ENCODE measurements at places on chromosomes 2 and 18.

DNA sequence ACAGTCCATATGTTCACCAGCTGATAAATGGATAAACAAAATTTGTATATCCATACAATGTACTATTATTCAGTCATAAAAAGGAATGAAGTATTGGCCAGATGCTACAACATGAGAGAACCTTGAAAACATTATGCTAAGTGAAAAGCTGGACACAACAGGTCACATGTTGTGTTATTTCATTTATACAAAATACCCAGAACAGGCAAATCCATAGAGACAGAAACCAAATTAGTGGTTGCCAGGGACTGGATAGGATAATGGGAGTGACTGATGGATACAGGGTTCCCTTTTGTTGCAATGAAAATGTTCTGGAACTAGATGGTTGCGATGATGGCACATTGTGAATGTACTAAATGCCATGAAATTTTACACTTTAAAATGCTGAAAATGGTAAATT is 10.2 kb upstream of the PCARE start:
- DNase-seq, result peak; percentile 55

GRCh38 chr2:203105996-203106395 is 91.3 kb downstream of the NBEAL1 start:
- no peak for DNase-seq

DNA sequence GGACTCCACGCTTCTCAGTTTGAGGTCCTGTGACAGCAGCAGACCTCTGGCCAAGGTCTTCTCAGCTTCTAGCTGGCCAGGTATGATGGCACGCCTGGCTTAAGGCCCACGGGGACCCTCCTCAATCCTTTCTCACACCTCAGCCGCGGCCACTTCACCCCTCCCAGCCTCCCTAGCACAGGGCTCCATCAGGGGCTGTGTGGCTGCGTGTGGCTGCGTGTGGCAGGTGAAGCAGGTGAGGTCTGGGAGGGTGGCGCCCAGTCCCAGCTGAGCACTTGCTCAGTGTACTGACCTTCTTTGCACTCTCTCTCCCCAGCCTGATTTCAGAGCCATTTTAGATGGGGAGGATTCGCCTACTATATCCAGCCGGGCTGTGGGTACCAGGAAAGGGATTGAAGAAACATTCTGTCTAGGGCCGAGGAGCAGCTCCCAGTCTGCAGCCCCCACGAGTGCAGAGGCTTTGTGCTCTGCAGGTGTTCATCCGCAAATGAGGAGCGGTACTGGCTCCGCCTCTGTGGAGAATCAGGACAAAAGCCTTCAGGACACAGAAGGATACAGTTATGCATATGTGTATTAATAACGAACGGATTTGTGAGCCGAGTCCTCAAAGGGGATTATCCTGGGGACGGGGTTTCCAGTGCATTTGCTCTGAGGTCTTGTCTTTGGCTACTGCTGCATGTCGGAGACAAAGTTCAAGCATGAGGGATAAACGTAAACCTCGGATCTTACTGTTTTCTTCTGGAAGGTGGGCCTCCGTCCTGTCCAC is 236.9 kb upstream of the RAB6C start:
- no peak for DNase-seq

- no peak for DNase-seq
Measured at GRCh38 chr2:42319265-42319664, 41.8 kb downstream of the COX7A2L start.

GRCh38 chr2:174663550-174663949 is 65.9 kb upstream of the WIPF1 start:
- DNase-seq, result no peak

DNA sequence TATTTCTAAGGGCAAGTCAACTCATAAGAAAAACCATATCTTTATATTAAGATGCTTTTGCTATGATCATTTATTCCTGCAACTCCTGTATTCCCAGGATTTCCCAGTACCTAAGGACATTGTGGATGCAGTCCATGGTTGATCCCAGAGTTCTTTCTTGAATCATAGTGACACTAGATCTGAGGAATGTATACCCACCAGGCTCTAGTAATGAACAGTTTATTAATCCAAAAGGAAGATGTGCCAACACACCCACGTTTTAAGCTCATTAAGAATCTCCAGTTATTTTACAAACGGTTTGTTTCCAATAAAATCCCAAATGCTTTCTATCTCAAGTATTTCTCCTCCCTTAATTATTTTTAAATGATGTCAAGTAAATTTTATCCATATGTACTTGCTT is 210.8 kb upstream of the ZEB2 start:
- DNase-seq, result no peak

DNA sequence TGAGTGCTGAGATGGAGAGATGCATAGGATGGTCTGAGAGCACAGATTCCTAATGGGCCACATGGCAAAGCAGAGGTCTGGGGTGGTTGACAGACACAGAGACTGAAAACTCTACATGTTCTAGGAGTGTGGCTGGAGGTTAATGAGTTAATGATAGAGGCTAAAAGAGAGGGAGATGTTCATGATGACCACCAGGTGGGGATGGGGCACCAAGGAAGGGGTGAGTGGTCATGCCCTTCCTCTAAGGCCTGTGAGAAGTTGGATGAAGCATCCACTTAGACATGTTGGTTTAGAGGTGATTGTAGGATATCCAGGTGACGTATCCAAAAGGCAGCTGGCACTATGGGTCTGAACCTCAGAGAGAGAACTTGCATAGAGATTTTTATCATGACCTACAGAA is 102.1 kb downstream of the LRP2 start:
- peak; percentile 15 for DNase-seq

DNA sequence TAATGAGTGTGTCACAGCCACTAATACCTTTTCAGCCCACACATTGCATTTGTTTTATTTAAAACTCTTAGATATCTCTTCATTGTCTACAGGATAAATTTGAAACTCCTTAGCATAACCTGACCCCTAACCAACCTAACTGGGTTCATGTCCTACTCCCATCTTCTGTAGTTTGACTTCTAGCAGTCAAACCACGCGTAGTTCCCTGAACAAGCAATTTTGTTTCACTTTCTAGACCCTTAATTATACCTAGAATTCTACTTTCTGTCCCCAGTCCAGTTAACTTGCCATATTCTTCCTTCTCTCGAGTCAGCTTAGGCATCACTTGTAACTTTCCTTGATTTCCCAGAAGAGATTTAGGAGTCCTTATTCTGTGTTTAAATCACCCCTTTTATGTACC is 55.1 kb downstream of the RBBP8 start:
- no peak for DNase-seq

DNA sequence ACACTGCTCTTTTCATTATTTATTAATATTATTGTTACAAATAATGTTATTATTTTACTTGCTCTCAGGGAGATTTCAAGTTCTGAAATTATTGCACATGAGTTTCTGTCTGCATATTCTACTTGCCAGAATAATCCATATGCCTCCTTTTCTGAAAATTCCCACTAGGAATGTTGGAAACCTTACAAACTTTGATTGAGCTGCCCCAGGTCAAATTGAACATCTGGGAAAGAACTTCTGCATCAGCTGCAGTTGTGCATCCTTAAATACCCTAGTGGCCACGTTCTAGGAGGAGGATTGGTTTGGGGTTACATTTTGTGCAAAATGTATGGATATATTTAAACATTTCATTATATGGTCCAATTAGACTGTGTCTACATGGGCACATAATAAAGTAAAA is 1302.7 kb upstream of the PIK3C3 start:
- DNase-seq, result no peak

GRCh38 chr2:27993402-27993787 is 102.9 kb downstream of the BABAM2 start:
- no peak for DNase-seq

GRCh38 chr2:124024561-124025170 is 421 bp upstream of the CNTNAP5 start:
- DNase-seq, result no peak

- DNase-seq, result no peak
Measured at GRCh38 chr2:224325941-224326340, 76.0 kb downstream of the FAM124B start.

DNA sequence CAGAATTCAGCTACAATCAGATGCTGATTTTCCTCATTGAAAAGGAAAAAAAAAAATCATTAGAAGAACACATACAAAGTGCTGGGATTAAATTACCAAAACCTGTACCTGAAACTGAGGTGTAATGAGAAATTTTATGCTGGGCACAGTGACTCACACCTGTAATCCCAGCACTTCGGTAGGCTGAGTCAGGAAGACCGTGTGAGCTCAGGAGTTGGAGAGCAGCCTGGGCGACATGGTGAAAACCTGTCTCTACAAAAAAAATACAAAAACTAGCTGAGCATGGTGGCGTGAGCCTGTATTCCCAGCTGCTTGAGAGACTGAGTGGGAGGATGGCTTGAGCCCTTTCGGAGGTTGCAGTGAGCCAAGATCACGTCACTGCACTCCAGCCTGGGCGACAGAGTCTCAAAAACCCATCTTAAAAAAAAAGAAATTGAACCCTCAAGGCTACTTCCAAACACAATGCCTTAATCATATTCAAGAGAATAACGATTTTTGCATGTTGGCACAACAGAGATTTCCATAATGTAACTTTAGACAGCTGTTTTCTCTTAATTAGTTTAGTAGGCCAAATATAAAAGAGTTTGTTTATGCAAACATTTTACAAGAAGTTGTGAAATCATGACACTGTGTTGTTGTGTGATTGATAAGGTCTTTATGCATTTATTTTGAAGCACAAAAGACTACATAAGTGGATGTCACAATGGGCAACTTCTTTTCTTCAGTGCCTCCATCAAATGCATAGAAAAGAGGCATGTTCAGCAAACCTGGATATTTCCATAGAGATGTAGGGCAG is 63.9 kb downstream of the FAM161A start:
- DNase-seq, result no peak

- DNase-seq, result peak; percentile 7
Measured at GRCh38 chr18:40935423-40935822, 1019.6 kb upstream of the PIK3C3 start.

- DNase-seq, result no peak
Measured at GRCh38 chr2:216493334-216493685, 5.3 kb upstream of the RPL37A start.

DNA sequence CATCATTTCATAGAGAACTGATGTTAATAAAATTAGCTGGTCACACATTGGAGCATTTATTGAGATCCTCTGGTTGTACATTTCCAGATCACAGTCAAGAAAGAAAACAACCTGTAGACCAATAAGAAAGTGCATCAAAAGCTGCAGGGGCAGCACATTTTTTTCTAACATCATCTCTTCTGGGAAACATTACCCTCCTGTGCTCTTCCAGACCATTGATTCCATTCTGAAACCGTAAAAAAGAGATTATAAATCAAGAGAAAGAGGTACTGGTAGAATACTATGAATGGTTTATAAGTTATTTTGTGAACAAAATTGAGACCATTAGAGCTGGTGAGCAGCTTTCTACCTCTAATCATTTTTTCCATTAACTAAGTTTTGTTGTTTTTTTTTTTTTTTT is 1548.2 kb upstream of the CELF4 start:
- DNase-seq, result no peak

DNA sequence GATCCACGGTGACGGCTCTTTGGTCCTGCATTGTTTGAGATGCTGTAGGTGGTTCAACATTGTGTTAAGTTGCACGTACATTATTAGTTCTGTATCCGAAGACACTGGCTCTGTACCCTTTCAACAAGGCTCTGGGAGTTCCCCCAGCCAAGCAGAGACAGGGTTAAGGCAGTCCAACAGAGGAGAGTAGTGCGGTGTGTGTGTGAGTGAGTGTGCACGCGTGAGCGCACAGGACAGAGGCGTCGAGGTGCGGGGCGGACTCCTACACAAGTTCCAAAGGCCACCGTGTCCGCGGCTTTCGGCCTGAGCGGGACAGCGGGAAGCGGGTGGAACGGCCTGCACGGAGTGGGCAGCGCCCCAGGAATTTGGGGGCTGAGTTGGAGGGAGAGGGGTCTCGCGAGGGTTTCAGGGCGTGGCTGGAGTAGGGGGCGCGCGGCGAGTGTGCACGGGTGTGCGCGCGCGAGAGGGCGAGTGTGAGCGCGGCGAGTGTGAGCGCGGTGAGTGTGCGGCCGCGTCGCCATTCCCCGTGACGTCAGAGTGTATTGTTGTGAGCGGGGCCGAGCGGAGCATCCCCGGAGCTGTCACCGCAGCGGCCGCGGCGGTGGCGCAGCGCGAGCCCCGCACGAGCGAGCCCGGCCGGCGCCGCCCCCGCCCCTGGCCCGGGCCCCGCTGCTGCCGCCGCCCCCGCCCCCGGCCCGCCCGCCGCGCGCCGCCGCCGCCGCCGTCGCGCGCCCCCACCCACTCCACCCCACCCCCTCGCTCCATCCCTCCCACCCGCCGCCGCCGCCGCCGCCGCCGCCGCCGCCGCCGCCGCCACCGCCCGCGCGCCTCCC is at the start of gene ASXL3:
TSS of gene ASXL3 (plus strand) at position 535 of the 833 bp plus-strand sequence. CDS start 413 bp downstream, outside the sequence.
- peak; percentile 66 for DNase-seq

- peak; percentile 77 for DNase-seq
Measured at GRCh38 chr2:231371430-231372054, 24.0 kb upstream of the B3GNT7 start.

DNA sequence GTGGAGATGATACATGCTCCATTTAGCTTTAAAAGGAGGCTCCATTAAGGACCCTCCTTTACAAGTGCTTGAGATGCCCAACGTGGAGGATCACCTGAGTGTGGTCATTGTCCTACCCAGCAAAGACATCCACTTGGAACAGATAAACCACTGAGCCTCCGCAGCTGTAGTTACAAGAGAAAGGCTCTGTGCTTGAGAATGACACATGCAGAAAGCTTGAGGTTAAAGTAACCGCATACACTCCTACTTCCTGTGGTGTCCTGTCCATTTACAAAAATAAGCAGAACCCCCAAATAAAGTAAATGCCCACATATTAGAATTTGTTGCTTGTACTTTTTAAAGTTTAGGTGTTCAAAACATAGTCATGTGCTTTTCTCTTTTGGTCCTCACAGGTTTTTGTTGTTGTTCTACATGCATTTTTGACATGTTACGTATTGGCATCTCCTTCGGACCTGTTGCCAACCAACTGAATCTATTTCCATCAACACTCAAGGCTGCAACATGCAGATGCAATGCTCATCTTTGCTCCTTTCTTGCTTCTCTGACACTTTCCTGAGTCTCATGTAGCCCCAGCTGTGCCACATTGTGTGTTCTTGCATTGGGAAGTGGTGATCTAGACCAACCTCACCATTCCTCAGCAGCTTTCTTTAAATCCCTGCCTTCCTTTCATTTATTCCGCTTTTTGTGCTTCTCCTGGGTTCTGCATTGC is 56.0 kb downstream of the SERPINB7 start:
- no peak for DNase-seq

DNA sequence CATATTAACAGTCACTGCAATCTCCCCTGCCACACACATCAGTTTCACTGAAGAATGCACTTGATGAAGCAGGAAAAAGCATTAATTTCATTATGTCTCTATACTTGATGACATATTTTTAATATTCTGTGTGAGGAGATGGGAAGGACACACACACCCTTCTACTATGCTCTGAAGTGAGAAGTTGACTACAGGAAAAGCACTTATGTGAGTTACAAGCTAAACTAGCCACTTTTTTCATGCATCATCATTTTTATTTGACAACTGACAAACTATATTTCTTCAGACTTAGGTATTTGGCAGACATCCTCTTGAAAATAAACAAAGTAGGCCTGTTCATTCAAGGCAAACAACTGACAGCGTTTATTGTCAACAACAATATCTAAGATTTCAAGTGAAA is 150.4 kb upstream of the ID2 start:
- DNase-seq, result no peak

GRCh38 chr18:44979748-44980147 is 299.1 kb downstream of the SETBP1 start:
- no peak for DNase-seq

All from globus pallidus (tissue), 1 donor.